ENCODE measurements at places on chromosomes 13 and 19.
A peak's percentile ranks its signal among the peaks of the same experiment; 100 is the strongest.

GRCh38 chr19:49469828-49470614, 4.0 kb upstream of the FLT3LG start:
- DNase-seq = peak; percentile 86

- DNase-seq = no peak
These were observed 3.3 kb upstream of the F10 start for GRCh38 chr13:113119166-113119821.

DNA sequence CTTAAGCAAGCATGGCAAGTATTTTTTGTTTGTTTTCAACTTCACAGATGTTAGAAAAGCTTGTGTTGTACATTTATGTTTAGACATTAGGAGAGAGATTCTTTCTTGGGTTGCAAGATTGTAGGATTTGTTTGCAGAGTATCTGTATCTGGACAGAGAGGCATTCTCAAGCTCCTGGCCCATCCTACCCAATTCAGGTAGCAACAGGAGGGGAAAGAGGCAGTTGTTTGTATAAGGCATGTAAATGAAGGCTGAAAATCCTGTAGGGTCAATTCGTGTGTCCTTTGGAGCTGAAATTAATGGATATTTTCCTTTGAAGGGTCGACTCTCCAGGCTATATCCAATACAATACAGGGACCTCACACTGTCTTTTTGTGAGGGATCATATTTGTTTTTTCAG, 147.3 kb downstream of the KCNRG start:
- no peak for DNase-seq

DNA sequence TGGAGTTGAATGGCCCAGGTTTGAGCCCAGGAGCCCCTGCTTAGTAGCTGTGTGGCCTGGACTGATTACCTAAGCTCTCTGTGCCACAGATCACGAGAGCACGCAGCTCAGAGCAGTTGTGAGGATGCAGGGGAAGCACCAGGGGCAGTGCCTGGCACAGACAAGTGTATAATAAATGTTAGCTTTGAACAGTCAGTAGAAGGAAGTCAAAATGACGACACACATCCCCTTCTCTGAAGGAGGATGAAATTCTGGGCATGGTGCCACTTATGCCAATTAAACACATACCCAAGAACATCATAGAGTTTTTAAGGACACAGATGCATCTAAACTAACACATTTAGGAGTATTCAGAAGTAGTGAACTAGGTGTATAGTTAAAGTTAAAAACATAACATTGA, 24.9 kb upstream of the SIGLEC11 start:
- no peak for DNase-seq

- DNase-seq = peak; percentile 62
These were observed 22.1 kb upstream of the POMP start for GRCh38 chr13:28636677-28637317.

DNA sequence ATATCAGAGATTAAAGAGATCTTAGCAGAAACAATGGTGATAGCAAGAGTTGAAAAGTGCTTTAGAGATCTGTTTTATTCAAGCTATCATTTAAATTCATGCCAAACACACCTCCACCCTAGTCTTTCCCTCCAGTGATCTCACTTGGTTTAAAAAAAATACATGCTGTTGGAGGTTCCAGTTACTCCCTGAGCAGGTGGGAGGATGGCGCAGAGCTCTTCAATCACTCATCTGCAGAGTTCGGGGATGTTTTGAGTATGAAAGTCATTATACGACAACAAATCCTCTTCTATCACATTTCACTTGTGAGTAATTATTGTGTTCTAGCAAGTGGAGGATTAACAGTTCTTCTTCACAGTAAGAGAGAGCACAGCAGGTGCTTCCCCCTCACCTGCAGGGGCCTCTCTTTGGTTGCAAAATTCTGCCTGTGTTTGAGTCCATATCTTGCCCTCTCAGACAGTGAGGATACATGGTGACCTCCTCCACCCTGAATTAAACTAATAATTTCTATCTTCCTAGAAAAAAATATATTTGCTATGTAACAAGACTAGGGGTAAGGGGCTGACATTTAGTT, 376.7 kb downstream of the LIG4 start:
- DNase-seq = no peak

- no peak for DNase-seq
These were observed 309.3 kb upstream of the MAB21L1 start for GRCh38 chr13:35785576-35786303.

GRCh38 chr19:8132858-8133458, 16.4 kb downstream of the FBN3 start:
- no peak for DNase-seq

GRCh38 chr13:45441633-45442032, 23.1 kb upstream of the COG3 start:
- peak; percentile 23 for DNase-seq

DNA sequence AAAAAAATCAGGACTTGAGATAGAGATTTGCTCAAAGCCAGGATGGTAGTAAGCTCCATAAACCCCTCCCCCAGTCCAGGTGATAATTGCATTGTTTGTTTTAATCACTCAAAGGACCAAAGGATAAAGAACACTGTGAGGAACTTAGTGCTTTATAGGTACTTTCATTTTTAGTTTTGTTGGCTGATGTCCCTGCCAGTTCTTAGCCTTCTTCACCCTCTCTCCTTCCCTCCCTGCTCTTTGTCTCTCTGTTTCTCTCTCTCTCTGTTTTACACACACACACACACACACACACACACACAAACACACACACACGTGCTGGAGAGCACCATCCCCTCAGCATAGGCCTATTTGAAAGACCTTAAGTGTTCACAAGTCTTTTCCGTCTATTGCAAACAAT, 5.2 kb downstream of the FRY start:
- no peak for DNase-seq

GRCh38 chr13:110637275-110637674, 21.9 kb downstream of the NAXD start:
- no peak for DNase-seq

GRCh38 chr13:76790526-76790925, 95.7 kb downstream of the KCTD12 start:
- DNase-seq = no peak

- DNase-seq = no peak
These were observed 5.8 kb downstream of the GYS1 start for GRCh38 chr19:48987323-48987722.

DNA sequence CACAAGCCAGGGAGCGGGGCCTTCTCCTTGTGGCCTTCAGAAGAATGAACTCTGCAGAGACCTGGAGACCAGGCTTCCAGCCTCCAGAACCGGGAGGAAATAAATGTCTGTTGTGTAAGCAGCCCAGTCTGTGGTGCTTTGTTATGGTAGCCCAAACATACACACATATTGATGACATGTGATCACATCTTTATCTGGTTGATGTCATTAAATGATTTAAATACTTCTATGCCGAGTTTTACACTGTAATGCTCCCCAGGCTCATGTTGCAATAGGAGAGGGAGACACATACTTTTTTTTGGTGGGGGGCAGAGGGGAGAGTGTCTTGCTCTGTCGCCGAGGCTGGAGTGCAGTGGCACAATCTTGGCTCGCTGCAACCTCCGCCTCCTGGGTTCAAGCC, 188.0 kb upstream of the IRS2 start:
- DNase-seq = no peak

DNA sequence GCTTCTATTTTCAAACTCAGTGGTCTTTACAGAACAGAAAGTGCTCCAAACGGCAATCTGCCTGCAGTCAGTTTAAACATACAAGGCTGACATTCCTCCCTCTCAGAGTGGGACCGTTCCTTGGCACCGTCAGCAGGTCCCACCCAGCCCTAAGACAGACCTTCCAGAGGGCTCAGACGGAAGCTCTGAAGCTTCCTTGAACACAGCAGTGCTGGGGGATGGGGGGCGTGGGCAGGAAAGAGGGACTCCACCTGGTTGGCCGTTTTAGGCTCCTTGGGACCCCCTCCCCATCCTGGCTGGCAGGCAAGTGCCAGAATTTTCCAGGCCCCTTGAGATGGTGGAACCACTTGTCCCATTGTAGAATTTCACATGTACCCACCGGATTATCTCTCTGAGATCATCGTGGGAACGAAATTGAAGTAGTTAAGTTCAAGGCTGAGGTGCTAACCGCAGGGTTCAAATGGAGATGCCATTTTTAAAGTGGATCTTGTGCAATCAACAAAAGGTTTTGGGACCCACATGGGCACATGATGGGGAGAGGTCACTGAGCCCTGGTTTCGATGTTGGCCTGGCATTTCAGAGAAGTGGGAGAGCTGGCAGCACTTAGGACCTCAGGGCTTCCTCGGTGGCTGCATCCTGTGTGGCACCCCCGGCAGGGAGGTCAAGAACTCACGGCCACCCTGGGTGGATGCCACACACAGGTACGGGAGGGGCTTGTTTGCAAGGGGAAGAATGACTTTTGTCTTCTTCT, 46.2 kb downstream of the KLF2 start:
- peak; percentile 53 for DNase-seq

- peak; percentile 68 for DNase-seq
These were observed 1.1 kb downstream of the ZNF850 start for GRCh38 chr19:36771261-36772231.

- DNase-seq = no peak
These were observed 4.2 kb downstream of the PLPPR2 start for GRCh38 chr19:11359421-11359820.

GRCh38 chr19:57288373-57288772, 8.1 kb downstream of the ZNF460 start:
- no peak for DNase-seq

All from activated CD4-positive, alpha-beta T cell treated with anti-CD3 and anti-CD28 coated beads, Interleukin-2, amount 10 ng/mL, durations not matched to agents 7 days and 5 days (primary cell).